ENCODE measurements at places on chromosomes 11 and 22.

DNA sequence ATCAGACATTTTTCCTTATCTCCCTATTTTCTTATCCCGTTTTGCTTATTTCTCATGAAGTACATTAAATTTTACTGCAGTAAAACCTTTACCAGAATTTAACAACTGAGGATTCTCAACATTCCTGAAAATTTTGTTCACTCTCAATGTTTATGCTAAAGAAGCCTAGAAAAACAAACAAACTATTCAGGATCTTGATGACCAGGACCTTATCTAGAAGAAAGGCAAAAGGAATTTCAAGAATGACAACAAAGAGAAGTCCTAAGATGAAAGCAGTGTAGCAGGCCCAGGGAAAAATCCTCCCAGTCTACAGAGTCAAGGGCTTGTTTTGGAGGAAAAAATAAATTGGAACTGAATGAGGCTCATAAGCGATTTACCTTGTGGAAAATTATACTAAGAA lies 283.3 kb upstream of the ARHGAP42 start:
- DNase-seq, result no peak

DNA sequence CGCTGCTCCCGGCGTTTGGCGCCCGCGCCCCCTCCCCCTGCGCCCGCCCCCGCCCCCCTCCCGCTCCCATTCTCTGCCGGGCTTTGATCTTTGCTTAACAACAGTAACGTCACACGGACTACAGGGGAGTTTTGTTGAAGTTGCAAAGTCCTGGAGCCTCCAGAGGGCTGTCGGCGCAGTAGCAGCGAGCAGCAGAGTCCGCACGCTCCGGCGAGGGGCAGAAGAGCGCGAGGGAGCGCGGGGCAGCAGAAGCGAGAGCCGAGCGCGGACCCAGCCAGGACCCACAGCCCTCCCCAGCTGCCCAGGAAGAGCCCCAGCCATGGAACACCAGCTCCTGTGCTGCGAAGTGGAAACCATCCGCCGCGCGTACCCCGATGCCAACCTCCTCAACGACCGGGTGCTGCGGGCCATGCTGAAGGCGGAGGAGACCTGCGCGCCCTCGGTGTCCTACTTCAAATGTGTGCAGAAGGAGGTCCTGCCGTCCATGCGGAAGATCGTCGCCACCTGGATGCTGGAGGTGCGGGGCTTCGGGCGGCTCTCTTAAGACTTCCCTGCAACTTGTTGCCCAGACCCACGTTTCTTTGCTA lies at the start of gene CCND1:
TSS of gene CCND1 (plus strand) at position 162 of the 587 bp plus-strand sequence. CDS start at position 320, 158 bp downstream.
- peak; percentile 92 for DNase-seq

DNA sequence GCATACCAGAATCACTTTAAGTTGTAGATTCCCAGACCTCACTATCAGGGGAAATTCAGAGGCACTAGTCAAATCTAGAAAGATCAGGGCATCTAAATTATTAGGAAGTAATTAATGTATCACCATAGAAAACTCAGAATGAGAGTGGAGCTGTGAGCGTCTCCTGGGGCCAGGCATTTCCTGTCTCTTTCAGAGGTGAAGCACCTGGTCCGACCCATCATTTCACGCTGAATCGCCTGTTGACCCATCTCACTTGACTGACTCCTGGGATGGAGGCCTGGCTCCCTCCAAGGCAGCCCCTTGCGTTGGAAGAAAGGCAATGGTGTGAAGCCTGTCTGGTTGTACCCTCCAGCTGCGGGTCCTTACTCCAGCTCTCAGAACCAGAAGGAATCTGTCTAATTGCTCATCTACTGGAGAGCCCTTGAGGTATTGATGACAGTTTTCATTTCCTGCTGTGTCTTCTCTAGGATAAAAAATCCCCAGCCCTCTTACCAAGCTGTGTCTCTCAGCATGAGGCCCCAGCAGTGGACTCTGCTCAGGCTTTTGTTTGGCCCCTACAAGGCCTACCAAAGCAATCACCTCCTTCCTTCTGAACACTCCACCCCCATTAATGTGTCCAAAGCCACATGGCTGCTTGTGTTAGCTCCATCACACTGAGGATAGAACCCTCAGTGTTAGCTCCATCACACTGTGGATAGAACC lies 93.2 kb upstream of the SYT13 start:
- DNase-seq, result no peak

DNA sequence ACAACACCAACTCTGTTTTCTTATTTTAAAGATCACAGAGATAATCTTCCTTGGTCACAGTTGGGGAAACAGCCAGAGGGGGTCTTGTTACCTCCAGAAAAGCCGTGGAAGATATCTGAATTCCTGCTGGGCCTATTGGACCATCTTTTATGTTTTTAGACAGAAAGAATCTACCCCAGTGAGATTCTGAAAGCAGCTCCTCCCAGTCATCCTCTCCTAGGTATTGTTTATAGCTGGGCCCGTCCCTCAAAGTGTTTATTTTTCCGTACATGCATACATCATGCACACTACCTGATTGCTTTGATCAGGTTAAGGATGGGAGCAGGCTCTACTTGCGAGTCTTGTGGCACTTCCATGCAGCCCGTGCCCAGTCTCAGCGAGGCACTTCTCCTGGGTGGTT lies 742.4 kb downstream of the NTM start:
- no peak for DNase-seq

DNA sequence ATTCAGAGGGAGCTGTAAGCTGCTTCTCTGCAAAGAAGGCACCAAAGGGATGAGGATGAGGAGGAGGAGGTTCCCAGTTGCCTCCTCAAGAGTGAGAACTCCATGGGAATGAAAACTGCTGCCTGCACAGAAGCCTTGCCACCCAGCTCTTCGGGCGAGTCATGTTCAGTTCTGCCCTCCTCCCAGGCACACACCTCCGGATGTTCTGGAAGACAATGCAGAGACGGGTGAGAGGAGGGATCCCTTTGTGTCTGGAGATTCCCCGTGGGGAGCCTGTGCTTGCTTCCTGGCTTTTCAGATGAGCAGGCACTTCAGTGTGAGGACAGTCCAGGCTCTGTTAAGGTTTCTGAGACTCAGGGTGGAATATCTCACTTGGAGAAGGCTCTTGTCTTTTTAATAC lies 295.6 kb downstream of the DDX10 start:
- DNase-seq, result no peak

DNA sequence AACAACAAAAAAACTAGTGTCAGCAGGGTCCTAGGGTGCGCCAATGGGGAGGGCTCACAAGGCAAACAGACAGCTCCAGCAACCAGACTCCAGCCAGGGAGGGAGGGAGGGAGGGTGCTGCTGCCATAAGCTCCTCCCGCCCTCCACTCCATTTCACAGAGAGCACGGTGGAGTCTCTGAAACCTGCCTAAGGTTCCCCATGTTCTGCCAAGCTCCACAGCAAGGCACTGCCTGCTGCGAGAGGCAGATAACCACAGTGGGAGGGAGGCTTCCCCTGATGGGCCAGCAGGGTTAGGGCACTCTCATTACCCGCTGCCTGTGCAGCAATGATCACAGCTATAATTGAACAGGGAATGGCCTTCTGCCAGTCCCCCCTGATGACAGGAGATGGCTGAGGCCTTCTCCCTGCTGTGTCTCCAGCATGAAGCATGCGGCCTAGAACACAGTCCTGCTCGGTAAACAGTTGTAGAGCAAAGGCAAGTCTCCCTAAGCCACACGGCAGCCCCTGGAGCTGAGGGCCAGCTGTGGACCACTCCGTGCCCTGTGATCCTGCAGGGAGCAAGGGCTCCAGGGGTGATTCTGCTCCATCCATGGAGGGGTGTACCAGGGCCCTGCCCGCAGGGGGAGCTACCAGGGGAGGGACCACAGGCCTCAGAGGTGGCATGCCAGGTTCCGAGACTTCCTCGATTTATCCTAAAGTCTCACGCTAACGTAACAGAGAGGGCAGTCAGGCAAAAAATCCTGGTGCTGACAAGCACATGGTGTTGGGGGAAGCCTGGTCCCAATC lies 42.9 kb downstream of the PC start:
- DNase-seq, result no peak

All from osteocyte (in vitro differentiated cells).